ENCODE measurements at places on chromosomes 4 and X.
A peak's percentile ranks its signal among the peaks of the same experiment; 100 is the strongest.

DNA sequence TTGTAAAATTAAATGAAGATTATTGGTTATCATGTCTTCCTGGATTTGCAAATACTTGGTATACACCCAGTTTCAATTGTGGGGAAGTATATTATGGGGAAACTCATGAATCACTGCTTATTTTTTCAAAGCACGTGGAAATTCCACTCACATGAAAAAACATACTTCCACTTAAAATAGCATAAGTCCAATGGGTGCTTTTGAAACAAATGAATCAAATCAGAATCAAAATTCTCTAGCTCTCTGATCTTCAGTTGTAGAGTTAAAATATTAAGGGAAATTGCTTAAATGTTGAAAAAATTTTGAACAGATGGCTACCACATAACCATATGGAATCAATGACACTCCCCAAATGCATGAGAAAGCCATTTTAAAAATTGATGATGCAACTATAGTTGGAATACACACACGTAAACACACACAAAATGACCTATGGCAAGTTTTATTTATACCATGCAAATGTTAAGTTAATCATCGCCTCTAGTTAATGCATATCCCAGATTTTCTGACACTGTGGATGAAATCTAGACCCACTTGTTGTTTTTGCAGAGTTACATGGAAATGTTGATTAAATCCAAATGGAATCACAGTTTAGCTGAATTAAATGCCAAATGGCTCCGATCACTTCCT lies 93.2 kb downstream of the ARSF start:
- no peak for DNase-seq

DNA sequence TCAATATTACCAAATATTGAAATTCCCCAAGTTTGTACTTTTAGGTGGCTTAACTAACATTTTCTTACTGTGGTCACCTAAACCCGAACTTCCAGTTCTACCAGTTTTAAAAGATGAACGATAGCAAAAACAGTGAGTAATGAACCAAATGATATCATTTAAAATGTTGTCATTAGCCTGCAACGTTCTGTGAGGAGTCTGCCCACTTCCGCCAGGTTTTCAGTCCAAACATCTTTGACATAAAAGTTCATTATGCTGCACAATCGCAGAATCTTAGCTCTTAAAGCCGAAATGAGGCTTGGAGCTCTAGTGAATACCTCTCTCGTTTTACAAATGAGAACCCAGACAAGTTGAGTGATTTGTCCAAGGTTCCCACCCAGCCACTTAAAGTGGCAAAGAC lies 762 bp downstream of the PIGA start:
- no peak for DNase-seq

DNA sequence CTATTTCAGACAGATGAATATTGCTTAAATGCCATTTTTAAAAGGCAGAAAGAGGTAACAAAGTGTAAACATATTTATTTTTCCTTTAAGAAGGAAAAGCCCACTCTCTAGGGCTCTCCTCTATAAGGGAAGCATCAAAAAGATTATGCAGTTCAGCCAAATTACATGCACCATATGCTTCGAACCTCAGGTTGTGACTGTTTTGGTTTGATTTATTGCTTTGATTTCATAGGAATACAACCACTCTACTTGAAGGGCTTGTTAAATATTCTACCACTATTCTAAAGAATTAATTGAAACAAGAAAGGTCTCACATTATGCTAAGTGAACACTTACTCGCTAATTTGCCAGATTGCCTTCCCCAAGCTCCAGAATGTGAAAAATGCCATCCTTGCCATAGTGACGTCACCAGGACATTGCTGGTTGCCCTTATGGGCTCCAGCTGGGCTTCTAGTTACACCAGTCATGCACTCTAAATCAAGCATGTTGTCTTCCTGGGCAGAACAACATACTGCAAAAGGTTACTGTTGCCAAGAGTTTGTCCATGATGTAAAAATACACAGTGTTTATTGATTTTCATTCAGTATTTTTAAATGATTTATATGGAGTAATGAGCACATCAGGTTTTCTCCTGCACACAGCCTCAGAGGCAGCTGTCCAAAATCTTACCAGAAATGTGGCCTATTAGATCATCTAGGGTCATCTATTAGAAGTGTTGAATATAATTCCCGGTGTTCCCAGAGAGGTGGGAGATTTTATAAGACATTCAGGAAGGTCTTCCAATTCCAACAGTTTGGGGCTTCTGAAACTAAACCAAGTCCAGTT lies 164.4 kb upstream of the RAPGEF2 start:
- DNase-seq, result no peak

- DNase-seq, result no peak
Observed at GRCh38 chr4:40737879-40738278, 11.9 kb upstream of the NSUN7 start.

DNA sequence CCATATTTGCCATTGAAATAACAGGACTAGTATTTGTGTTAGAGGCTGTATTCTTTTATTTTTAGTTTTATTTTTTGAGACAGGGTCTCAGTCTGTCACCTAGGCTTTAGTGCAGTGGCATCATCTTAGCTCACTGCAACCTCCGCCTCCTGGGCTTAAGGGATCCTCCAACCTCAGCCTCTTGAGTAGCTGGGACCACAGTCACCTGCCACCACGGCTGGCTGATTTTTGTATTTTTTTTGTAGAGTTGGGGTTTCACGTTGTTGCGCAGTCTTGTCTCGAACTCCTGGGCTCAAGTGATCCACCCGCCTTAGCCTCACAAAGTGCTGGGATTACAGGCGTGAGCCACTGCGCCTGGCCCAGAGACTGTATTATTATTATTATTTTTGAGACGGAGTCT lies 15.3 kb downstream of the TMEM131L start:
- DNase-seq, result no peak

GRCh38 chrX:2717312-2717711 lies 26.2 kb downstream of the CD99 start:
- no peak for DNase-seq

- DNase-seq, result no peak
Observed at GRCh38 chr4:76622126-76622525, 187.1 kb downstream of the SHROOM3 start.

GRCh38 chr4:14792702-14793227 lies 209.5 kb upstream of the CPEB2 start:
- no peak for DNase-seq

GRCh38 chrX:6228720-6229119 lies at the start of gene NLGN4X:
Gene NLGN4X (minus strand): TSS chrX:6228867. CDS start chrX:6151466, 77,401 bp downstream.
- DNase-seq, result no peak

GRCh38 chrX:19863212-19863856 lies 24.1 kb downstream of the SH3KBP1 start:
- no peak for DNase-seq

GRCh38 chr4:122716825-122717448 lies 15.6 kb upstream of the BBS12 start:
- peak; percentile 75 for DNase-seq

- no peak for DNase-seq
Observed at GRCh38 chrX:19403696-19404095, 60.0 kb downstream of the PDHA1 start.
